Naive thymus-derived CD4-positive, alpha-beta T cell (primary cell): ENCODE measurements at places on chromosomes 2 and 18.

- DNase-seq, result no peak
Observed at GRCh38 chr2:148810081-148810480, 64.9 kb upstream of the KIF5C start.

GRCh38 chr2:11716689-11717321, 29.6 kb upstream of the LPIN1 start:
- DNase-seq, result no peak

- peak; percentile 59 for DNase-seq
Observed at GRCh38 chr18:80147418-80148325, 38.6 kb downstream of the ADNP2 start.

GRCh38 chr2:104378853-104379374, 475.0 kb upstream of the POU3F3 start:
- DNase-seq, result peak; percentile 60

GRCh38 chr2:7567646-7568045, 650.4 kb downstream of the RNF144A start:
- peak; percentile 72 for DNase-seq

DNA sequence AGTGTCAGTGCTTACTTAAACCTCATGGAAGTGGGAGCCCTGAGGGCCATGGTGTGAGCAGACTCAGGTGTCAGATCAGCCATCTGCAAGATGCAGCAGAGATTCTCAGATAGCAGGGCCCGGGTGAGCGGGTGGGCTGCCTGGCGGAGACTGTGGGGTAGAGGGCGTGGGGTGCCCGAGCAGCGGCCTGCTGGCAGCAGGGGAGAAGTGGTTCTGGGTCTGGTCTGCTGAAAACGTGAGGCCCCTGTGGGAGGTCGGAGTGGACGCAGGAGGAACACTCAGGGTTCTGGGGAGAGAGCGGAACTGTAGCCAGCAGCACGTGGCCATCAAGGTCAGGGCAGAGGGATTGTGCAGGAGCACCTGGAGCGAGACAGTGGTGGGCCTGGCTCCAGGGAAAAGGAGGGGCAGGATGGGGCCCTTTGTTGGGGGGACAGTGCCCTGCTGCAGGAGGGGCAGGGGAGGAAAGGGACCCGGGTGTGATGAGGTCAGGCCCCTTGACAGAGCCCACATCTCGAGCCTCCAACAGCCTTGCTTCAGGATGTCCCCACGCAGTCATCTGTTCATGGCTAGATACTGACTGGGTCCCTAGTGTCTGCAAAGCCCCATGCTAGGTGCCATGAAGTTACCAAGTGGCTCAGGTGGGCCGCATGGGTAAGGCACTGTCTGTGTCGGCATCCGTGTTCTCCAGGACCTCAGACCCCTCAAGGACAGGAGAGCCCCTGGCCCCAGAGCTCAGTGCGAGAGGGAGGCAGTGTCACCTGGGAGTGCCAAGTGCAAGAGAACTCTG, 2.7 kb upstream of the ESPNL start:
- no peak for DNase-seq

DNA sequence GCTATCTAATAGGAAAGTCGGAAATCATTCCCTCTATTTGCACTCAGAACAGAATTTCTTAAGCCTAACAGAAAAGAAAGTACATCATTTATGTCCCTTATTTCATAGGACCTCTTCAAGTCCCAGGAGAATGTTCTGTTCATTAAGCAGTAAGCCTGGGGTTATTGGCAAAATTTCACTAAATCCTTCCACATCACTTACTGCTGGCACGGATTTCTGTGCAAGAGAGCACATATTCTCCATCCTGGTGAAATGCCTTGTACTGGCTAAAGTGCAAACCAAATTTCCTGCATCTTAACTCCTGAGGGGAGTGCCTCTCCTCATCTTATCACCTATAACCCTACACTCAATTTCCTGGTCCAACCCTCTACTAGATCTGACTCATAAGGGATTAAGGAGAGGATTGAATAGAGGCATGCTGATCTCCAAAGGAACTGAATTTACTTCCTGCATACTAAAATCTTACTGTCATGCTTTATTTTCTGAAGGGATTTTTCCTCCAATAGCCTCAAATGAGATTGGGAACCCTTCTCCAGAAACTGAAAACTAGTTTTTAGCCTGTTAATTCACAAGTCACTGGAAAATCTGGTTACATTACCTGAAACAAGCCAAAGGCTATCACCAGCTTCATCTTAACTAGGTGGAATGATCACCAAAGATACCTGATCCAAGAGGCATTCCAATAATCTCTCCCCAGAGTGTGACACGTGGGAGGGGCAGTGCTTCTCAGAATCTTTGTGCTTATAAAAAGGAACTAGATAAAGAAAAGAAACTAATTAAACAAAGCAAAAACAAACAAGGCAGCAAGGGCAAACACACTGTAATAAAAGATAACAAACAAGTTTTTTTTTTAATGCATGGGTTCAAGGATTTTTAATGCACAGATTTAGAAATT, 311.1 kb downstream of the NR4A2 start:
- no peak for DNase-seq

GRCh38 chr2:62874881-62875383, 169.4 kb downstream of the EHBP1 start:
- no peak for DNase-seq

- no peak for DNase-seq
Observed at GRCh38 chr2:136956050-136956449, 190.7 kb downstream of the THSD7B start.
